Activated T-helper 17 cell treated with anti-CD3 and anti-CD28 coated beads, Interleukin-2, amount 50 U/mL, for 72 hours (primary cell): ENCODE measurements at places on chromosomes 13 and 19. TPM values are rescaled to one million over a fixed set of nuclear protein-coding genes. Genes with fewer than 3 reads are reported as not detected.
A peak's percentile ranks its signal among the peaks of the same experiment; 100 is the strongest.

DNA sequence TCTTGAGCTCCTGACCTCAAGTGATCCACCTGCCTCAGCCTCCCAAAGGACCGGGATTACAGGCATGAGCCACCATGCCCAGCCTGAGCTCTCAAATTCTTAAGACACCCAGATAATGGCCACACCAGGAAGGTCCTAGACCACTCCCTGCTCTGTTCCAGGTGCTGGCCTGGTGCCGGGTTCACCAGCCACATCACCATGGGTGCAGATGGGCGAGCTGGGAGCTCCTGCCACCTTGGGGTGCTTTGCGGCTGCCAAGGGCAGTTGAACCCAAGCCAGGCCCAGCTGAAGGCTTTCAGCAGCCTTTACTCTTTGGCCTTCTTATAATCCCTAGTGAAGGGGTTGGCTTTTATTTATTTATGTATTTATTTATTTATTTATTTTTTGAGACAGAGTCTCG lies 4.9 kb downstream of the HPN start:
- peaks cover 20% of the 10 kb centered on the region for H3K4me1 ChIP-seq
- no peaks in the 10 kb centered on the region for H3K36me3 ChIP-seq
- H3K27ac ChIP-seq = no peak overlapping the region
- no peak for ATAC-seq
- no peak overlapping the region for H3K4me3 ChIP-seq

DNA sequence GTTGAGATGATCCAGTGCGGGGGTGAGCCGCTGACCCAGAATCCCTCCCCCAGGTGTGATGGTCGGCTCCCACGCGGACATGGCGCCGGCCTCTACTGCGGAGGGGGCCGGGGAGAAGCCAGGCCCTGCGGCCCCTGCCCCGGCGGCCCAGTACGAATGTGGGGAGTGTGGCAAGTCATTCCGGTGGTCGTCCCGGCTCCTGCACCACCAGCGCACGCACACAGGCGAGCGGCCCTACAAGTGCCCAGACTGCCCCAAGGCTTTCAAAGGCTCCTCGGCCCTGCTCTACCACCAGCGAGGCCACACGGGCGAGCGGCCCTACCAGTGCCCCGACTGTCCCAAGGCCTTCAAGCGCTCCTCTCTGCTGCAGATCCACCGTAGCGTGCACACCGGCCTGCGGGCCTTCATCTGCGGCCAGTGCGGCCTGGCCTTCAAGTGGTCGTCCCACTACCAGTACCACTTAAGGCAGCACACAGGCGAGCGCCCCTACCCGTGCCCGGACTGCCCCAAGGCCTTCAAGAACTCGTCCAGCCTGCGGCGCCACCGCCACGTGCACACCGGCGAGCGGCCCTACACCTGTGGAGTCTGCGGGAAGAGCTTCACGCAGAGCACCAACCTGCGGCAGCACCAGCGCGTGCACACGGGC lies 3.7 kb upstream of the NAT14 start:
- H3K27ac ChIP-seq = no peak overlapping the region
- no peak overlapping the region for H3K4me3 ChIP-seq
- no peak for ATAC-seq
- H3K36me3 ChIP-seq = peaks cover 20% of the 10 kb centered on the region
- peaks cover 29% of the 10 kb centered on the region for H3K4me1 ChIP-seq
- no peaks in the 10 kb centered on the region for H3K27me3 ChIP-seq

- H3K27ac ChIP-seq = no peak overlapping the region
- no peaks in the 10 kb centered on the region for H3K4me1 ChIP-seq
- peaks cover 1% of the 10 kb centered on the region for H3K27me3 ChIP-seq
- H3K4me3 ChIP-seq = no peak overlapping the region
Measured at GRCh38 chr13:50158385-50159165, 143.3 kb downstream of the KCNRG start.

DNA sequence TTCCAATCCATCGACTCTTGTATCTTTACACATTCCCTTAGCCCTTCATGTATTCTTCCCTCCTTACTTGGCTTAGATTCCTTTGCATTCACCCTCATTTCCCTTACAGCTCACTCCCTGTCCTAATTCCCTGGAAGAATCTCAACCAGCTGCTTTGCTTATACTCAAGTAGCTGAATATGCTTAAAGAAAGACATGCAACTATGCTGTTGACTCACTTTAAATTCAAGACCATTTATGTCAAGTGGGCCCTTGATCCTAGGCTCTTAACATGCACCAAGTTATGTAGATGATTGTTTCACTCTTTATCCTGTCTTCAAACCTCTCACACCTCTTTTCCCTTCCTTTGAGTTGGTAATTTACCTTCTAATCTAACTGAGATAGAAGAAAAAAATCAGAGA lies 7.4 kb downstream of the CCDC122 start:
- no peaks in the 10 kb centered on the region for H3K36me3 ChIP-seq
- no peak for ATAC-seq
- H3K4me1 ChIP-seq = no peaks in the 10 kb centered on the region
- no peak overlapping the region for H3K27ac ChIP-seq
- H3K27me3 ChIP-seq = no peaks in the 10 kb centered on the region

GRCh38 chr13:30572859-30573275 lies 44.9 kb upstream of the USPL1 start:
- peak overlapping the region; percentile 66 for H3K27ac ChIP-seq
- H3K4me1 ChIP-seq = peaks cover 24% of the 10 kb centered on the region
- H3K27me3 ChIP-seq = no peaks in the 10 kb centered on the region
- H3K4me3 ChIP-seq = peak overlapping the region; percentile 71

CNN1 gene
- not detected for total RNA-seq

DNA sequence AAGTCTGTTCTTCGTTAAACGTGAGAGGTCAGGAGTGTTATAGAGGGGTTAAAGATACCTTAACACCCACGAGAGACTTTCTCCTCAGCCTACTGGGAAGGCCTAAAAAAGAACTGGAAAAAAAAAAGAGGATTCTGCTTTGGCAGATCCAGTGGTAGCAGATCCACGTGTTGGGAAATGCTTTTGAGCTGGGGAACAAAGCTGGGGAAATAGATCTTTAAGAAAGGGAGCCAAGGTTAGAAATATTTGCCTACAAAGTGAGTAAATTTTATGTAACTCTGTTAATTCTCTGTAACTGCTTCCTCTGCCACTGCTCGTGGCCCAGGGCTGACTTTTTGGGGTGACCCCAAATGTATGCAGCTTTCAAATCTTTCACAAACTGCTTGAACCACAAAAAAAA lies 11.7 kb downstream of the RFX2 start:
- H3K4me1 ChIP-seq = peaks cover 14% of the 10 kb centered on the region
- H3K36me3 ChIP-seq = no peaks in the 10 kb centered on the region
- H3K27me3 ChIP-seq = no peaks in the 10 kb centered on the region
- H3K4me3 ChIP-seq = no peak overlapping the region
- no peak overlapping the region for H3K27ac ChIP-seq

DNA sequence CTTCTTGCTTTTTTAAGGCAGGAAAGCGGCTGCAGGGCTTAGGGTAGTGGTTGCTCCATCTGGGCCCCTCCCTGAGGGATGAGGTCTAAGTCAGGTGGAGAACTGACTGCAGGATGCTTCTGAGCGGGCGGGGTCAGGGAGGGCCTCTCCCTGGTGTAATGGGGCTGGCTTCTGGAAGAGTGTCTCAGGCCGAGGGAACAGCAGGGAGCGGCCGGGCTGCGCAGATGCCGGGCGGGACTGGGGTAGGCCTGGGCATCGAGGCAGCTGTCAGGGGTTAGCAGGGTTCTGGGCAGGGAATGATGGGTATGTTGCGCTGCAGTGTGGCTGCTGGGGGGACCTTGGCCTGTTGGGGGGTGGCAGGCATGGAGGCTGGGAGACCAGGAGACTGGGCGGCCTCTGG lies 2.7 kb downstream of the FAM174C start:
- H3K4me1 ChIP-seq = peaks cover 5% of the 10 kb centered on the region
- no peaks in the 10 kb centered on the region for H3K27me3 ChIP-seq
- ATAC-seq = no peak
- H3K4me3 ChIP-seq = peak overlapping the region; percentile 25

CC2D1A gene
- 34.6 TPM for total RNA-seq

DNA sequence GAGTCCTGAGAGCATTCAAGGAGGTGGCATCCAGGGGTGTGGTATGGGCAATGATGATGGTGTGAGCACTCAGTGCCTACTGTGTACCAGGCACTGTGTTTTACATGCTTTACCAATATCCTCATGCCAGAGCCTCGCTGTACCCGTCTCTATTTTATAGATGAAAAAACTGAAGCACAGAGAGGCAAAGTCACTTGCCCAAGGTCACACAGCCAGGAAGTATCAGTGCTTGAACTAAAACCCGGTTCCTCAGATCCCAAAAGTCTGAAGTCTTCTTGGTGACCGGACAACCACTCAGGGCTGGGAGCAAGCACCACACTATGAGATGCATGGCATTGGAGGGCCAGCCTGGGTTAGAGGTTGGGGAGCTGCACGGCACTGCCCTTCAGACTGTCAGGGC lies 84.1 kb downstream of the CHST8 start:
- H3K4me3 ChIP-seq = no peak overlapping the region
- no peaks in the 10 kb centered on the region for H3K27me3 ChIP-seq
- H3K4me1 ChIP-seq = no peaks in the 10 kb centered on the region
- no peaks in the 10 kb centered on the region for H3K36me3 ChIP-seq
- ATAC-seq = no peak

MBD3L2 gene
- not detected for total RNA-seq

FUT1 gene
- 0.30 TPM for total RNA-seq

ZNF555 gene
- 1.3 TPM for total RNA-seq

DNA sequence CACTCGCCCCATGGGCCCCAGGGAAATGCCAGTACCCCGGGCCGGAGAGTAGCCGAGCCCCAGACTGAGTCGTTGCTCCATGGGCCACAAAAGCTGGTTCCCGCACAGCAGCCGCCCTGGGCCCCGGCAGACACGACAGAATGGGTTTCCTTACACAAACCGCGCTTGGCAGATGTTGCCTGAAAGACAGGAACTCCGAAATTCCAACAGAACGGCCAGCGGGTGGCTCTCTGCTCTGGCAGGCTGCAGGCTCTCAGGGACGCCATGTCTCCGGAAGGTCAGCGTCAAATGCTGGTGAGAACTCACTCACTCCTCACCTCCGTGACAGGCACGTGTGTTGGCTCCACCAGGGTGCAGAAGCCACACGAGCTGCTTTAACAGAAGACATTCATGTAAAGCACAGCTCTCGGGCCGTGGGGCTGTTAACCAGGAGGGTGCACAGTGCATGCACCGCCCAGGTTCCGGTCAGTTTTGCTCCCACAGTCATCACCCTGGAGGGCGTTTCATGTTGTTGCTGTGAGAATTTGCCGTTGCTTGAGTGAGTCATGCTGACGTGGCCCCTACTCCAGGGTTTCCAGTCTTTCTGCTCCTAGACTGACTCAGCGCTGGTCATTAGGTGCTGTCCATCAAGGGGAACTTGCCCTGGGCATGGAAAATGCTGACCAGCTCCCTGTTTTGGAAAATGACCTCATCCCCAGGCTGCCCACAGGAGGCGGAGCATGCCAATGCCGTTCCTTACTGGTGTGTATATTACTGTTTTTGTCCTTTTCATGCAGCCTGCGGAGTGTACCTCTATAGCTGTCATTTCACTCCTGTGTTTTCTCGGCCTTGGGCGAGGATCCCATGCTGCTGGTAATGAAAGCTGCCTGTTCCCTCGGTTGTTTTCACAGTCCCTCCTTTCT lies 44.8 kb downstream of the ANKRD10 start:
- no peaks in the 10 kb centered on the region for H3K36me3 ChIP-seq
- peak; percentile 85 for ATAC-seq
- H3K4me3 ChIP-seq = peak overlapping the region; percentile 15
- H3K4me1 ChIP-seq = peaks cover 5% of the 10 kb centered on the region
- H3K27ac ChIP-seq = no peak overlapping the region
- H3K27me3 ChIP-seq = peaks cover 32% of the 10 kb centered on the region

GRCh38 chr13:112965573-112966115 lies 3.4 kb upstream of the MCF2L start:
- peaks cover 19% of the 10 kb centered on the region for H3K4me1 ChIP-seq
- ATAC-seq = no peak
- H3K27ac ChIP-seq = no peak overlapping the region
- no peaks in the 10 kb centered on the region for H3K27me3 ChIP-seq
- H3K36me3 ChIP-seq = no peaks in the 10 kb centered on the region

GRCh38 chr19:39223703-39224279 lies 19.7 kb upstream of the SYCN start:
- no peak overlapping the region for H3K27ac ChIP-seq
- ATAC-seq = no peak
- H3K36me3 ChIP-seq = no peaks in the 10 kb centered on the region
- H3K4me3 ChIP-seq = no peak overlapping the region

- H3K27me3 ChIP-seq = no peaks in the 10 kb centered on the region
- peak overlapping the region; percentile 100 for H3K27ac ChIP-seq
Measured at GRCh38 chr13:33543631-33544265, 258.2 kb upstream of the STARD13 start.

- H3K36me3 ChIP-seq = no peaks in the 10 kb centered on the region
- no peak overlapping the region for H3K27ac ChIP-seq
- H3K27me3 ChIP-seq = no peaks in the 10 kb centered on the region
- no peaks in the 10 kb centered on the region for H3K4me1 ChIP-seq
- no peak for ATAC-seq
- no peak overlapping the region for H3K4me3 ChIP-seq
Measured at GRCh38 chr13:93256998-93257397, 30.4 kb downstream of the GPC6 start.

DNA sequence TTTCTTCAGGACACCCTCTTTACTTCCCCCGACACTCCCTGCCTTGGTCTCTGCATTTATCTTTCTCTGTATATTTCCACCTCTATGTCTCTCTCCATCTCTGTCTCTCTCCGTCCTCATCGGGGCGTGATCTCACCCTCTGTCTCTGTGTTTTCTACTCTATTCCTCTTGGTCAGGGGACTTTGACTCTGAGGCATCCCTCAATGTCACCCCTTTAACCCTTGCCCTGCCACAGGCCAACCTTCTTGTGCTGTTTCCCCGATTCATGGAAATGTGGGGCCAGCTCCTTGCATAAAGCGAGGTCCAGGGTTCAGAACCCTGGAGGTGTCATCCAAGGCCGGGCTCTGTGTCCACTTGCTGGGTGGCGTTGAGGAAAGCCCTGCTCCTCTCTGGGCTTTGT lies 46.8 kb downstream of the COLGALT1 start:
- H3K4me1 ChIP-seq = peaks cover 7% of the 10 kb centered on the region
- H3K4me3 ChIP-seq = no peak overlapping the region
- ATAC-seq = no peak
- no peaks in the 10 kb centered on the region for H3K36me3 ChIP-seq
- H3K27me3 ChIP-seq = peaks cover 35% of the 10 kb centered on the region

- H3K36me3 ChIP-seq = peaks cover 39% of the 10 kb centered on the region
- ATAC-seq = no peak
- peaks cover 13% of the 10 kb centered on the region for H3K4me1 ChIP-seq
- H3K4me3 ChIP-seq = no peak overlapping the region
Measured at GRCh38 chr19:3151563-3152418, 16.0 kb downstream of the GNA15 start.

DNA sequence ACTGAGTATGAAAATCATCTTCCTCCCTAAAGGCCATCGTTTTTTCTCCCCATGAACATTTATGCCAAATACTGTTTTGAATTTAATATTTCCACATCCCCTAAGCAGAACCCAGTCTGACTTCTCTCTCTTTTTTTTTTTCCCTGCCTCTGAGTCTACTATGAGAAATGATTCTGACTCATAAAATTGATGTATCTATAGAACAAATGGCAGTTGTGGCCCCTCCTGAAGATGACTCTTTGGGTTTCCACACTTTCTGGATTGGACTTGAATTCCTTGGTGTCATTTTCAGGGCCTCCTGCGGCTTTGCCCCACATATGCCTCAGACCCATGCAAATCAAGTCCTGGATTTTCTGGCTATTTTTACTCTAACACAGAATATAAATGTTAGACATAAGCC lies 22.7 kb upstream of the NAXD start:
- H3K27me3 ChIP-seq = peaks cover 3% of the 10 kb centered on the region
- H3K27ac ChIP-seq = no peak overlapping the region
- no peaks in the 10 kb centered on the region for H3K4me1 ChIP-seq

MBD3L5 gene
- not detected for total RNA-seq

WDR87 gene
- not detected for total RNA-seq

DAND5 gene
- total RNA-seq = 0.30 TPM
